HT1080 (cell line): ENCODE measurements at places on chromosomes 7 and 10.
A peak's percentile ranks its signal among the peaks of the same experiment; 100 is the strongest.

GRCh38 chr10:87560495-87561129 lies 55.9 kb downstream of the MINPP1 start:
- DNase-seq: no peak

GRCh38 chr10:88315755-88316154 lies 267.4 kb downstream of the RNLS start:
- peak; percentile 10 for DNase-seq

GRCh38 chr10:88938938-88939337 lies 13.6 kb downstream of the ACTA2 start:
- DNase-seq: no peak

GRCh38 chr7:68833422-68833821 lies 764.9 kb upstream of the AUTS2 start:
- no peak for DNase-seq

DNA sequence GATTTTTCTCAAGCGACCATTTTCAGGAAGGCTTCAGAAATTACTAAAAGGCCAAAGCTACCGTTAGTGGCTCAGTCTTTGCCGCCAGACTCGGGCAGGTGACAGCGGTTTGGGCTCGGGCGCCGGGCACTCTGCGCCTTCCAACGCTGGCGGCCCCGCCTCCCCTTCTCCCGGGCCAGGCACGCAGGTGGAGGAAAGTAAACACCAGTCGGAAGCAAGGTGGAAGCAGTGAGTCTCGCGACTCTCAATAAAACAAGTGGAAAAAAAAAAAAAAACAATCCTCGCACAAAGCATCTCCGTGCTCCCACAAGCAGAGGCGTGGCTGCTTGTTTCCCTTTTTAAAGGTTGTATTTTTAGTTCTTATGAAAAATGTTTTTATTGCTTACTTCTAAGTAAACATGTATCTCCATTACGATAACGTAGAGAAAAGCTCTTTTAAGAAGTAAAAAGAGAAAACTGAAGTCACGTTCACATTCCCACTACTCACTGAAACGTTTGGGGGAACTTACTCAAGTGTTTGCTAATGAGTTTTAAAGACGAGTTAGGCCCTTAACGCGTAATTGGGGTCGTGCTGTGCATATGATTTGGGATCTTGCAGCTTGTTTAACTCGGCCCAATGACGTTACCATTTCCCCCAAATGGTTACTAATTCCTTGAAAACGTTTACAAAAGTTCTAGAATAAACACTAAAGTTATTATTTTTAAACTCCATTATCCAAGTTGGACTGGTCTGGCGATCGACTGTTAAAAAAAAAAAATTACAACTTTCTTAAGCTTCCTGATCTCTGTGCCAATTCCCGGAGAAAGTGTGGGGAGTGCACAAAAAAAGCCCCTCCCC lies 864 bp downstream of the CDCA7L start:
- peak; percentile 29 for DNase-seq

GRCh38 chr10:22345301-22346095 lies at the start of gene SPAG6:
Gene SPAG6 (plus strand): TSS chr10:22345496. CDS start chr10:22345612, 116 bp downstream.
- no peak for DNase-seq

DNA sequence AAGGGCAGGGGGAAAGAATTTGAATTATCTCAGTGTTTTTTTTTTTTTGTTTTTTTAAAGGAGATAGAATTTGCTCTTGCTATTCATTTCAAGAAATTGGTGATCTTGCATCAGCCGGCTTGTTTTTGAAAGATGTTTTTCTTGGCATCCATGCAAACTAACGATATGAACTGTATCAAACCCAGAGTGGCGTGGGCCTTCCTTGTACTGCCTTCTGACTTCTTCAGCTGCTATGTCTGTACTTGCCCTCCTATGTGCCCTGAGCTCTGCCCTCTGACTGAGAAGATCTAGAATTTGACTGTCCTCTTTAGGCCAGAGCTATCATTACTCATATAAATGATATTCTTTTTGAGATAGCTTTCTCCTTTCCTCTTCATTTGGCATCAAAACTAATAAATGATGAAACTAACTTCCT lies 183.1 kb downstream of the EXOC4 start:
- DNase-seq: no peak

DNA sequence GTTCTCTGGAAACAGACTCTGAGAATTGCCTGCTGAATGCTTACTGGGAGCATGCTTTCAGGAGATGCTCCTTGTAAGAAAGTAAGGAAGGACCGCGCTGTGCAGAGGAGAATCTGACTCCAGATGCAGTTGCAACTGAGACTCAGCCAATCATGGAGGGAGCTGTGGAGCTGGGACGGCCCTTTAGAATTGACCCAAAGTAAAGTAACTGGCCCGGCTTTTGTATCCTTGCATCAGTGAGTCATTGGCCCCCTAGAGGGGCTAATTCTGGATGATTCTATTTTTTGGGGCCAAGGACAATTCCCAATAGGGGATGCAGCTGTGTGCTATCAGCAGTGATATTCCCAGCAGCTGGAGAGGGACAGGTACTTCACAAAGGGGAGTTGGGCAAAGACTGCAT lies 170.4 kb downstream of the PTEN start:
- DNase-seq: no peak

GRCh38 chr7:50145801-50146338 lies 52.8 kb upstream of the ZPBP start:
- no peak for DNase-seq

DNA sequence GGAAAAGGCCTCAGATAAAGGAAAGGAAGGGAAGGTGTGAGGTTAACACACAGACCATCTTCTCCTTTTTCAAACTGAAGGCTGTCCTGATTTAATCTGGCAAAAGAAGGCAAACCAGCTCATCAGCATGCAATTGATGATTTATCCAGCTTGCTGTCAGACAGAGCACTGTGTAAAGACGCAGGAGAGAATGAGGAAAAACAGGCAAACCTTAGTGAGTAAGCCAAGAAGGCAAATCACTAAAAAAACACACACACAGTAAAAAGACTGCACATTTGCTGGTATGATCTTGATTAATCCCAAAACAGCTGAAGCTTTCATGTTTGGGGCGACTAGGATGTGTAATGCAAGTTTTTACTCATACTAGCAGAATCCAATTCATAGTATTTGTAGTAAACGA lies 65.8 kb upstream of the SKAP2 start:
- DNase-seq: no peak

DNA sequence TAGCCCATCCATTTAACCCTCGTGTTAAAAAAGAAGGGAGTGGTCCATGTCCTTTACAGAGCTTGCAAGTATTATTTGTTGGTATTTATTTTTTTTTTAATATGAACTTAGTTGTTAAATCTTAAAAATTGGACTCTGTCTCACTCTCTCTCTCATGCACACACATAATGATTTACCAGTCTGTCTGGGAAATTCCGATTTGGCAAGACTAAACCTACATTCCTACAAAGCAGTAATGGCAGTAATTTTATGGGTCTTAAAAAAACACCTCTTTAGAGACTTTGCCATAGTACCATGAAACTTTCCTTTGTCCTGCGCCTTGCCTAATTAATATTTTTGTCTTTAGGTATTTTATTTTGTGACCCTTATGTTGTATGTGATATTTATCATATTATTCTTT lies 239.5 kb upstream of the PPP1R3A start:
- no peak for DNase-seq

DNA sequence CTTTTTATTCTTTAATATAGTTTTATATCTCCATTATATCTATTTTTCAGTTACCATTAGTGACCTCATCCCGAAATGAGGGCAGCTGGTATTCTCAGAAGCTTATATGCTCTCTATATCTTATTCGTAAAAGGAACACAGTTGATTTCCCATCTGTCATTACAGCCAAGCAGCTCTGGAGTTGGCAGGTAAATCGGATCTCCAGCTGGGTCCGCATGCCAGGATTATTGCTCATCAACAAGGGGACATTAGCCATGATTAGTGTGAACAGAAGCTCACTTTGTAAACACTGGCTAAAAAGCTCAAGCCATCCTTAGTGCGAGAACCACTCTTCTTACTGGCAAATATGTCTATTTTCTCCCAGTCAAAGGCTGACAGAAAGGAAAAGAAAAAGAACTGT lies 180.3 kb downstream of the NPSR1 start:
- DNase-seq: no peak

GRCh38 chr10:64093946-64094535 lies 572.8 kb downstream of the REEP3 start:
- DNase-seq: no peak

GRCh38 chr7:136964347-136964746 lies 95.9 kb downstream of the CHRM2 start:
- DNase-seq: no peak

- DNase-seq: peak; percentile 84
These were observed 147.1 kb upstream of the GDF10 start for GRCh38 chr10:47152861-47153349.

GRCh38 chr10:128095027-128095752 lies 31.0 kb downstream of the MKI67 start:
- no peak for DNase-seq
